ENCODE measurements at places on chromosomes 3 and 15. TPM values are rescaled to one million over a fixed set of nuclear protein-coding genes. Genes with fewer than 3 reads are reported as not detected.

The NOX5 gene
- total RNA-seq: 0.27 TPM

The RHO gene
- not detected for total RNA-seq

The PARP6 gene
- 28.7 TPM for total RNA-seq

The SI gene
- total RNA-seq: not detected

The MASP1 gene
- total RNA-seq: 19.2 TPM

The ATP6V1A gene
- total RNA-seq: 81.0 TPM

The PARP15 gene
- total RNA-seq: 0.82 TPM

The ABI3BP gene
- total RNA-seq: 108 TPM

The MRPS11 gene
- 28.8 TPM for total RNA-seq

The SOX14 gene
- not detected for total RNA-seq

The CPNE9 gene
- total RNA-seq: not detected

The EPHB1 gene
- 1.2 TPM for total RNA-seq

The HGD gene
- total RNA-seq: 0.57 TPM

The CPLX3 gene
- total RNA-seq: not detected

The CCR8 gene
- total RNA-seq: not detected

The SYNPR gene
- not detected for total RNA-seq

The AMOTL2 gene
- total RNA-seq: 75.7 TPM

The SLC2A2 gene
- total RNA-seq: not detected

The GOLGA8S gene
- total RNA-seq: under 0.01 TPM

The GOLGA6L7 gene
- not detected for total RNA-seq

The TPRG1 gene
- total RNA-seq: 8.6 TPM

The COL7A1 gene
- total RNA-seq: 8.6 TPM

The SEMA3F gene
- 0.74 TPM for total RNA-seq

The FANCD2OS gene
- total RNA-seq: not detected

The CCK gene
- total RNA-seq: not detected

The XCR1 gene
- not detected for total RNA-seq

The CD200R1 gene
- not detected for total RNA-seq

The C2CD4A gene
- total RNA-seq: not detected

The WDR49 gene
- total RNA-seq: under 0.01 TPM

The SERF2 gene
- 516 TPM for total RNA-seq

The COL6A5 gene
- total RNA-seq: not detected
